ENCODE measurements at places on chromosomes 2 and 18.

GRCh38 chr18:43635397-43635796 lies 358.1 kb upstream of the SYT4 start:
- DNase-seq: no peak

GRCh38 chr18:11570073-11570588 lies 39.3 kb upstream of the SLC35G4 start:
- no peak for DNase-seq

DNA sequence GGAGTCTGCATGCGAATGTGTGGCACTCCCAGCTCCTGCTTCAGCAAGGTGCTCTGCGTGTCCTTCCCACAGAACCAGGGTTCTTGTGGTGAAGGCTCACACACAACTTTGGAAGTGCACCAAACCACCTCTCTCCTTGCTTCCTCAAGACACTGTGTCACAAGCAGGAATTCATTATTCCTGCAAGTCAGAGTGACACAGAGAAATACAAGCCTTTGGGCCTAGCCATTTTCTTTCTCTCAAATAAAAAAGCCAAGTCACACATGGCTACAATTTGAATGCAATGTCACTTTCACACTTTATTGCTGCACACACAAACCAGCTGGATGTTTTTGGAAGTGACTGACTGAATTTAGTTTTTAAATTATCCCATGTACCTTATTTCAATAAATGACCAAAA lies 30.1 kb upstream of the THOC1 start:
- no peak for DNase-seq

DNA sequence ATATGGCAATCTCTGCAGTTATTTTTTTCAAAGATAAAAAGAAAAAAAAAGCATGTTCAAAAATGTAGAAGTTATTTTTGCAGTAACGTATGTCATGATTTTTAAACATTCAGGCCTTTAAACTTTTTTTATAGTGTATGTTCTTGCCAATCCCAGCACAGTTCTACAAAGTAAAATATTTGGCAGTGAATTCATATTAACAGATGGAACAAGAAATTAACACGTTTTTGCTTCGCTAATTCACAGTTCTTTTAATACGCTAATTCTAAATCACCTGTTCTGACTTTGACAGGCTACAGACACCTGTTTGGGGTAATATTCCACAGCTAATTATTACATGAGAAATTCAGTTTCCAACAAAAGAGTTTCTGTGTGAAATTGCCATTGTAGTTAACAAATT lies 183.2 kb downstream of the ARHGAP15 start:
- no peak for DNase-seq

- DNase-seq: no peak
These were observed 119.5 kb upstream of the LMAN1 start for GRCh38 chr18:59478591-59478990.

DNA sequence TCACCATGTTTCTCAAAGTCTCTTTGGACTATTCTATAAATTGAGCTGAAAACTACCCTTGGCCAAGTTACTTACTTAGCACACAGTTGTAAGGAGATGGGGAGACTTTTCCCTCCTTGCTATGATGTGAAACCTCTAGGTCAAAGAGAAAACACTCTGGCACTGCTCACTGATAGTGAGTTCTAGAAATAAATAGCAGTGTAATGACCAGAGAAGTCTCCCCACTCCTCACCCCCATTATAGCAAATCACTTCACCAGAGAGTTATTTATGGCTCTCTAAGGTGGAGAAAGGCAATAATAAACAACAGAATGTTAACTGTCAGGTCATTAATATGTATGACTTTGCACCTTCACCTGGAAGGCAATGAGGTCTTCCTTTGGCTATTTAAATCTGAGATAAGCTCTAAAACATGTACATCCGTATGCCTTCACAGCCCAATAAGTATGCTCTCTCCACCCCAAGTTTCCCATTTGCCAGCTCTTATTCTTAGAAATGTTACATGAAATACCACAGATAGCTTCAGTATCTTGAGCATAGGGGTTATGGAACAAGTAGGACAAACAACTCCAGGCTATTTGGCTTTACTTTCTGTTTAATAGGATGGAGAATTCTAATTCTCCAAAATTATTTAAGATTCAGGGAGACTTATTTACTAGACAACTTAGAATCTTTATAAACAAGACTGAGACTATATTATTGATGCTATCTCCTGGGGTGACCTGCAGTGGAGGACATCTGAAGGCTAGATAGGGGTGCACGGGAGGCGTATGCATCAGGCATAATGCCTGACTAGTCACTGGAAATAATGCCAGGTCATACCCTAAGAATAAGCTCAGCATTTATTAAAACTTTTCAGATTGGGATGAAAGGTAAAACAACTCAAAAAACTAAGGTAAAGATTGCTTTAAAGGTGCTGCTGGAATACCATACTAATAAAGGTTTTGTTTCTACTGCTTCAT lies 65.3 kb upstream of the DTNB start:
- DNase-seq: no peak

GRCh38 chr2:241179899-241180298 lies 8.6 kb upstream of the ANO7 start:
- DNase-seq: no peak

DNA sequence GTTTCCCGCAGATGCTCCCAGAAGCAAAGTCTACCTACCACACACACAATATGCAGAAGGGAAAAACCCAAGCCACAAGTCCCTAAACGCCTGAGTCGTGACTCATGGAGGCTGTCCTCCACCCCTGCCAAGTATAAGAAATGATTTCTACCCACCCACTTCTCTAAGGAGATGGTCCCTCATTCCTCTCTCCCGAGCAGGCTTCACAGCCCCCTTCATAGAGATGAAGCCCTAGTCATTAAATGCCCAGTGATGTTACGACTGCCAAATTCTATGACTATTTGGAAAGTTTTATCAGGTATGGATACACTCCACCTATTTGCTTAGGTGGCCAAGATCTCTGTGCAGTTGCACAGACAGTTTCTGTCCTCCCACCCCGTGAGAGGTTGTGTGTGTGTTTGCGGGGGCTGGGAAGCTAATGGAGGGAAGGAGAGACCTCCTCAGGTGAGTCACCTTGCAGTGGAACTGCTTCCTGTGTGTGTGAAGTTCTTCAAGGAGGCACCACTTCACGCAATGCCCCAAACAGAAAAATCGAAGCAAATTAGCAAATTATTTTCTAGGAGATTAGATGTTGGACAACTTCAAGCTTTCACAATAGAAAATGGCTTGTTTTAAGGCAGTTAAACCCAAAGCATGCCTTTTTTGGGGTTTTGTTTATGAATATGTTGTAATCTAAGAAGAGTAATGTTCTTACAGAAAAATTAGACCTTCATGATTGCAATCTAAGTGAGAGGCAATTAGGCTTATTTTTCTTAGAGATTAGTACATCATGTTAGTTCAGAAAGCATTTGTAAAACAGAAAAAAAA lies 175.2 kb downstream of the TGIF1 start:
- DNase-seq: no peak

DNA sequence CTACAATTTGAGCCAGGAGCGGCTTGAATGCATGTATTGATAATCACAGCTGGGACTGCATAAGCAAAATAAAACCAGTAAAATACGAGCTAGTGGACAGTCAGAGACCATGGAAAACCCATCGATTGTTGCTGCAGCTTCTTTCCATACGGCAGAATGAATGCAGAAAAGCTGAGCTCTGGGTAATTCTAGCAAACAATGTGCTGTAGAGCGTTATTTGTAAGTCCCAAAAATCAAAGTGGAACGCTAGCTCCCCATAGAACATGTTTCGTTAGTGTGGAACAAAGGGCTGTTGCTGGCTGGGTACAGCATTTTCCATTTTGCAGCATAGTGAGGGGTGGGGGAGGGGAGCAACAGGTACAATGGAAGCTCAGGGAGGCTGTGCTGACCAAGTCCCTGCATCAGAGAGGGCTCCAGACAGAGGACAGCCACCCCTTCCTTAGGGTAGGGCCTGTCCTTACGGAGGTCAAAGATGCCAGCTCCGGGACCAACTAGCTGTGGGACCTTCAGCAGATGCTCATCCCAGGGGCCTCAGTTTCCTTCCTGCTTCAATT lies 74.1 kb downstream of the BOD1L2 start:
- DNase-seq: no peak

DNA sequence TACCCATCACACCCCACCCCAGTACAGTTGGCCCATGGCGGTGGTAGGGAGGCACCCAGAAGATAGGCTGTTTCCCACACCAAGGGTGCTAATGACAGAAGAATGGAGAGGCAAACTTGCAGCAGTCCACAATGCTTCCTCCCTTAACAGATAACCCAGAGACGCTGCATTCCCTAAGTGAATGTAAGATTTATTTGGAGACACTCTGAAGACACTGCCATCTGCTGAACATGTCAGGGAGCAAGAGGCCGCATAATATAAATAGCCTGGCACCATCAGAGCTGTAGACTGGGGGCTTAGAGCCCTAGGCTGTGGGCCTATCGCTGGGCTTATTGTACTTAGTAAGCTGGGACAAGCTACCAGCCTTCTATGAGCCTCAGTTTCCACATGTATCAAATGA lies 2.2 kb upstream of the IWS1 start:
- DNase-seq: no peak

DNA sequence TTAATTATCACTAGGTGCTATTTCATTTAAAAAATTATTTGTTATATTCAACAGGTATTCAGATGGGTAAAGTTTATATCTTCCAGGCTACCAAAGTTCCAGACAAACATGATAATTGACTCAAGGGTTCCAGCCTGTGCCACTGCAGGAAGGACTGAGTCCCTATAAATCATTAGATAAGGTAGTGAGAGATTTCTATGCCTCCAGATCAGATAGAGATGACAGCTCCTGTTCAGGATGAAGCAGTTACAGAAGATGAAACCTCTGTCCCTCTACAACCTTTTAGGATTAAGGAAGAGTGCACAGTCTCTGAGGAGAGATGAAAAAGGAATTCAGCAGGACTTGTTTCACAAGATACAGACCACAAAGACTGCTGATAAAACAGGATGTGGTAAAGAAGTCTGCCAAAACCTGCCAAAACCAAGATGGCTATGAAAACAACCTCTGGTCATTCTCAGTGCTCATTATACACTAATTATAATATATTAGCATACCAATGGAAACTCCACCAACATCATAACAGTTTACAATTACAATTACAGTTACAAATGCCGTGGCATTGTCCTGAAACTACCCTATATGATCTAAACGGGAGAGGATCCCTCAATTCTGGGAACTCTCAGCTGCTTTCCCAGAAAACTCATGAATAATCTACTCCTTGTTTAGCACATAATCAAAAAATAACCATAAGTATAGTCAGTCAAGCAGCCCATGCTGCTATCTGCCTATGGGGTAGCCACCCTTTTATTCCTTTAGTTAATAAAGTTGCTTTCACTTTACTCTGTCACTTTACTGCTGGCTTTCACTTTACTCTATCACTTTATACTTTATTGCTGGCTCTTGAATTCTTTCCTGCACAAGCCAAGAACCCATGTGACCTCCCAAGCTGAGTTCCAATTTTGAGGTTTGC lies 288.5 kb downstream of the PDE11A start:
- no peak for DNase-seq

GRCh38 chr2:145484448-145485097 lies 964.7 kb upstream of the ZEB2 start:
- DNase-seq: peak; percentile 42

DNA sequence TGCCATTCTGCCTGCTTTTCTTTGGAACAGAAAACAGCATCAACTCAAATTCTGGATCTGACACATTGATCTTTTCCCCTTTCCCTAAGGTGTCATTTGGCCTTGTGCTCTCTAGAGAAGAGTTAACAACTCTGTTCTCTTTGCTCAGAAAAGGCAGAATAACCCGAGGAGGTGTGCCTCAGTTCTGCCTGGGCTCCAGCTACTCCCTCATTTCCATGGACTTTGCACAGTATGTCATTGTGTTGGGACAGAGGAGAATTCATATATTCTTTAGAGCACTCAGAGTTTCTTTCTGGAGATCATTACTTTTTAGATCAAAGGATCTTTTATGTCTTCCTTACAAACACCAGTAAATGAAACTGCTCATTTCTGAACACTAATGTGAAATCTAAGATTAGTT lies 249.1 kb downstream of the PHLPP1 start:
- DNase-seq: no peak

DNA sequence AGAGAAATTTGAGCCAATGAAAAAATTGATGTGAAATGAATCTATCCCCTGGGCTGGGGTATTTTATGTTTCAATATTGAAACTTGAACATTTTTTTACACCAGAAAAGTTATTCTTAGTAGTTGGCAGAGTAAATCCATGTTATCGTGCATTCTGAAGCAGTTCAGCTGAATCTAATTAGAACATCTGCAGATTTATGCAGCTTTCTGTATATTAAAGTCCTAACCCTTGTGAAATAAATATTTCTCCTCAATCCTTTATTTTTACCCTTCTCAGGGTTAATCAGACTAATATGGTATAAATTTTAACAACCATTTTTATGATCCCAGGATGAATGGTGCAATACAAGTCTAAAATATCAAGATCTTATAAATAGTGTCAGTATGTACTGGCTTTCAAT lies 69.5 kb downstream of the CDH20 start:
- DNase-seq: no peak

DNA sequence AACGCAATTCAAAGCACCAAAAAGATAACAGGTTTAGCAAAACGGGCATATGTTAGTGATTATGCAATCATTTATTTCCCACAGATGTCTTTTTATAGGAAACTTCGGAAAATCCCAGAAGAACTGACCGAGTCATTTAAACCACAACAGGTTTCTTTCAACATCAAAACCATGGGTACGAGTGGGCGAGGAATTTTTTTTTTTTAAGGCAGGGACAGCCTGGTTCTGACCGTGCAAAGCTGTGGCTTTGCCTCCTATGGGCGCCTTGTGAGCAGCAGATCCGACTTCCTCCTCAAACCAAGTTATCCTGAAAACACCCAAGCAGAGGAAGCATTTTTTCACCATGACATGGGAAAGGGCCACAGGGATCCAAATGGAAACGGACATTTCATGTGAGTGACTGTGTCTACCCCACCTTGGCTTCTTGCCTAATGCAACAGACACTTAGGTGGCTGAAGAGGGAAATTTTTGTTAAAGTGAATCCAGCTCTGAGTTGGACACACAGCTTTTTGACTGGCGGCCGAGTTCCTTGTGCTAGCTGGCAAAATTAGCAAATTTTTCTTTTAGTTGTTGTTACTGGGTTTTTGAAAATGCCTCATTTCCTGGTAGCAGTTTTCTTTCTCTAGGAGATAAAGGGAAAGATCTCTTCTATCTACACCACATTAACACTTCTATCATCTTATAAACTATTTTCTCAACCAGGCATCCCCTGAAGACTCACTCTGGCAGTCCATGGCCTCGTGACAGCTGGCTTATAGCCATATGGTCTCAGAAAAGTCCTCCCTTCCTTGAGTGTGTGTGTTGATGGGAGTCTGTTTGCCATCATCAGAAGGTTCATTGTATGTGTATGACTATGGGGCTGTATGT lies 487.4 kb upstream of the ZEB2 start:
- DNase-seq: no peak

DNA sequence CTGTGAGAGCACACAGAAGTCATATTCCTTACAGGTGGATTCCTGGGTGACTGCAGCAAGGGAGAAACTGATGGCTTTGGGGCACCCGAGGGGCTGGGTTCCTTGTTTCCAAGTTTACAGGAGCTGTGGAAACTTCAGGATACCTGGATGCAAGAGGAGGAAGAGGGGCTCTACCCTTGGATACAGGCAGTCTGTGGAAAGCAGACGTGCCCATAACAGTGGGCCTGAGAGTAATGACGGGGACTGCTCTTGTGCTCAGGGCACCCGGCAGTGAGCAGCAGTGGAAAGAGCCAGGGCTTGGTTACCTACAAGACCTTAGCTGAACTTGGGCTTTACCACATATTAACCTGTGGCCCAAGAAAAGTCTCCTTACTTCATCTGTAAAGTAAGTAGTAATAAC lies 102.2 kb upstream of the TGFA start:
- no peak for DNase-seq

GRCh38 chr2:158204741-158205165 lies 103.1 kb downstream of the UPP2 start:
- no peak for DNase-seq

- DNase-seq: no peak
These were observed 890.4 kb downstream of the TRIB2 start for GRCh38 chr2:13607139-13607538.
